ENCODE measurements at places on chromosomes 7 and 10.
A peak's percentile ranks its signal among the peaks of the same experiment; 100 is the strongest.

DNA sequence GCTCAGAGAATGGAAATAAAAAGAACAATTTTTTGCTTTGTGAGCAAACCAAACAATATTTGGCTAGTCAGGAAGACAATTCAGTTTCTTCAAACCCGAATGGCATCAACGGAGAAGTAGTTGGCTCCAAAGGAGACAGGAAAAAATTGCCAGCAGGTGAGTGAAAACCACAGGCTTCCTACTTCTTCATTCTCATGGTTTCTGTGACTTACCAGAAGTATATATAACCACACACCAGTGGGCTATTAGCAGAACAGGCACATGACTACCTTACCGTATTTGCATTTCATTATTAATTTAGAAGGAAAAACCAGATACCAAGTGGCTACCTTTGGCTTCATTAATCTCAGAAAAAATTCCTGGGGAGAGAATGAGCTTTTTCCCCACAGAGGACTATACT is 8.8 kb downstream of the TDRD1 start:
- DNase-seq = no peak

DNA sequence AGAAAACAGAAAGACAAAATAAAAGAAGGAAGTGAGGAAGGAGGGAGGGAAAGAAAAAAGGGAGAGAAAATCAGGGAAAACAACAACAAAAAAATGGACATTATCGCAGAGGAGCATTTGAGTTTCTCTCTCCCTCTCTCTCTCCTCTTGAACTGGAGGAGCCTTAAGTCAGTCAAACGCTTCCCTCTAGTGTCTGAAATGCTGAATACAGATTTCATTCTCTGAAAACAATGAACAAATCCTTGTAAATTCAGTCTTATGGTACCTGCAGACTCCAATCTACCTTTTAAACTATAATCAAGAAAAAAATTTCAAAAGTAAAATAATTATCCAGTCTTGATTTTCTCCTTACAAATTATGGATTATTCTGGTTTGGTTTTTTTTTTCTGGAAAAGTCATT is 89.2 kb upstream of the PFKP start:
- peak; percentile 52 for DNase-seq

DNA sequence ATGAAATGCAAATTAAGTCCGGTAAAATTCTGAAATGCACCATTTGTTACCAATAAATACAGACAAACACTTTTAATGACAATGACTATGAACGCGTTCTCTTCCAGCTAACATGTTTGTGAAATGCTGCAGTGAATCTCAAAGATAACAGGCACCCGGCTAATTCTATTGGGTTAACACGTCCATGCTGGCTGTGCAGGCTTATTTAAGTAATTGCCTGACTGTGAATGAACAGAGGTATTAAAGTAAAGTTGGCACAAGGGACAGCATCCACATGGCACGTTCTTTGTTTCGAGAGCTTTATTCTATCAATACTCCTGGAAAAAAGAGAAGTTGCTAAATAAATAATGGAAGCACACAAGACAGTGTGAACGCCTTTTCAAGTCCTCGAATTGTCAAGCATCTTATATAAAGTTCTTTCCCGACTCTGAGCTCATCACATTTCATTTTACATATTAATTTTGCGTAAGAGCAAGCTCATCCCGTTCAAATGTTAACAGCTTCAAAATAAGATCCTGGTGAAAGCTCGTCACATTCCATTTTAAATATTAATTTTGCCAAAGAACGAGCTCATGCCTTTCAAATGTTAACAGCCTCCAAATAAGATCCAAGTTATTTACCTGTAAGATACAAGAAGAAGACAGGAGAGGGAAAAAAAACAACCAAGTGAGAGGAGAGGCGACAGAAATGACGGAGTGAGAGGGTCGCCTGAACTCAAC is 111.3 kb upstream of the RHEB start:
- DNase-seq = no peak

- no peak for DNase-seq
These were observed 354.8 kb upstream of the SEMA3A start for GRCh38 chr7:84549409-84549808.

DNA sequence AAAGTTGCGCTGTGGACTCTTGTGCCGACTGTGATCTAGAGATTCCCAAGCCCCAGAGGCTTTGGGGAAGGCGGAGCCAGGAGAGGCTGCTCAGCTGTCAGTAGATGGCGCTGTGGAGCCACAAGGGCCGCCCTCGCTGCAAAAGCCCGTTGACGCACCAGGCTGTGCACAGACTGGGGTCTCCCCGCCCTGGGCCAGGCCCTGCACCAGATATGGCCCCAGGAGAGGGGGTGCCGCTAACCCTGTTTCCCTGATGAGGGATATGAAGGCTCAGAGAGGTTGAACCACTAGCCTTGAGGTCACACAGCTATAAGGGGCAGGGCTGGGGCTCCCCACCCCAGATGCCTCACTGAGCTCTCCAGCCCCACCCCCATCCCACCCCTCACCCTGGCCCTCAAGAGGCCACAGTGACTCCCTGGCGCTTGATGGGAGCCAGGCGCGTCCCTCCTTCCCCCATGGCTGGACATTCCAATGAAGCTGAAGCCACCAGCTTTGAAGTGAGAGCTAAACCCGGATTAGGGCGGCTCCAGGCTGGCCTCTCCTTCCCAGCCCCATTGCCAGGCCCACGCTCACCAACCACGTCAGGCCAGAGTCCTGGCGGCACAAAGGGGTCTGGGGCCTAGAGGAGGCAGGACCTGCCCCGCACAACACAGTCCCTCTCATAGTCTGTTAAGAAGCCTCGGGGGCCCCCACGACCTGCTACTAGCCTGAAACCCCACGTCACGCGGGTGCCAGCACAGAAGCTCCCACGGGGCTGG is 26.4 kb downstream of the MYL10 start:
- peak; percentile 78 for DNase-seq

DNA sequence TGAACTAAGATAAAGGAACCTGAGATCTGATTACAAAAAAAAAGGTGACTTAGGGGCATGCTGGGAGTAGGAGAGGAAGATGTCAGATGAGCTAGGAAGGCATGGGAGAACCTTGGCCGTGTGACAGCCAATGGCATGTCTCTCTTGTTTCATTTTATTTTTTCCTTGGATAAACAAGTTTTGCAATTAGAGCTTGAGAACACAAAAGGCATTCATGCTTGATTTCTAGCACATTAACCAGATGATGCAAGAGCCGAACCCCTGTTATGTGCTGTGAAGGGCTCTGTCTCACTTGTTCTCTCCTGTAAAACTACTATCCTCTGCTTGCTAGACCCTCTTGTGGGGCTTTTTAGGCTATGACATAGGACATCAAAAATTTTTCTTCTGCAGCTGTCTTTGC is 134.3 kb upstream of the ASAH2 start:
- DNase-seq = no peak

DNA sequence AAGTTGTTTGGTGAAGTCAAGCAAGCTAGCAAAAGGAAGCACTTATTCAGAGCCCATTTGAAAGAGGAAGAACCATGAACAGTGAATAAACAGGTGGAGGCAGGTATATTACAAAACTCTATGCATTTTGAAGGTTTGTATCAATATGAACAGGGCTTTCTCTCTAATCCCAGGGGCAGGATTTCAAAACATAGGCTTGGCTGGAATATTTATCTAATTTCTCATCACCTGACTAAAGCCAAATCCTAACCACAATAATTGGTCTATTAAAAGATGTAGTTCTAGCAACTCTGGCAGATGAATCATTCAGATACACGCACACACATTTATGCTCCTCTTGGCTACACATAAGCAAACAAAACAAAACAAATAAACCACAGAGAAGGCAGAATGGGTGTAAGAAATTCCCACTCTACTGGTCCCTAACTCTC is 554.4 kb downstream of the INHBA start:
- no peak for DNase-seq

DNA sequence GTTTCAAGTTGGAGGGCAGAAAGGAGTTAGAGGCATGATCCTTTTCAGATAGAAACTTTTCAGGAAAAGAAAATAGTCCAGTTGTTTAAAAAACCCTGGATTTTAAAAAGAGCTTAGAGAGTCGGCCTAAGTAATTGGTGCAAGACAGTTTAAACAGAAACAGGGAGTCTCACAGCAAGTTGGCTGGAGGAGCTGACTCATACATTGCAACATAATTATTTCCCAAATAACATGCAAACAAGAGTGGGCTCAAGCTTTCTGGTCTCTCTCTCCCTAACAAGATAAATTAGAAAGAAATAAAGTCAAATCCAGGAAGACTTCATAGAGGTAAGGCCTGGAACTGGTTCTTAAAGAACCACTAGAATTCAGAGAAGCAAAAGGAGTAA is 100.3 kb upstream of the AGBL3 start:
- no peak for DNase-seq

DNA sequence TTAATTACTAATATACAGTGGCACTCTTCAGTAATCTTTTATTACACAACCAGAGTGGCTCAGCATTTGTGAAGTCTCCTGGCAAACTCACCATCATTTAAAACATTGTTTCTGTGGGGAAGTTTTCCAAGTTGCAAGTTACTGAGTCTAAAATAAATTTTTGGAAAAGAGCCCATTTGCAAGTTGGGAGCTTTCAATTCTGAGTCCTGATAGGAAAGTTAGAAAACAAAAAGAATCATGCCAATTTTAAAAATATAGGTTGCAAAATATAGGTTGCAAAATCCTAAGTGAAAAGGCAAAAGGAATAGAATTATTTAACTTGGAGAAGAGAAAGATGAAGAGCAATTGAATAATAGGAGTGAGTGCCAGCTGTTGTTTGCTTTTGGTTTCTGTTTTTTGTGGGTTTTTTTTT is 378.8 kb upstream of the C7orf33 start:
- DNase-seq = peak; percentile 25

DNA sequence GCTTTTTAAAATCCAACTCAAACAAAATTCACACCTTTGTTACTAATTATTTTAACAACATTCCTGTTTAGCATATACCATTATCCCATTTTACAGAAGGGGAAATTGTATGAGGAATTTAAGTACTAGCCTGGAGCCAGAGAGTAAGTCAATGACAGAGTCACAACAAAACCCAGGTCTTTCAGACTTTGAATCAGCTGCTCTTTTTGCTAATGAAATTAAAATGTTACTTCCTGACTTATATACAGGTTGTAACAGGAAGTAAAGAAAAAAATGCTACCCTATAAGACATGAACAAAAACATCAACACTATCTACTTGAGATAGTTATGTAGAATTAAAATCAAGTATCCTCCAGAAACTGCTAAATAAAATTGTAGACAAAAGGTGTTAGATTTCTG is 82.6 kb upstream of the ASAH2 start:
- no peak for DNase-seq

DNA sequence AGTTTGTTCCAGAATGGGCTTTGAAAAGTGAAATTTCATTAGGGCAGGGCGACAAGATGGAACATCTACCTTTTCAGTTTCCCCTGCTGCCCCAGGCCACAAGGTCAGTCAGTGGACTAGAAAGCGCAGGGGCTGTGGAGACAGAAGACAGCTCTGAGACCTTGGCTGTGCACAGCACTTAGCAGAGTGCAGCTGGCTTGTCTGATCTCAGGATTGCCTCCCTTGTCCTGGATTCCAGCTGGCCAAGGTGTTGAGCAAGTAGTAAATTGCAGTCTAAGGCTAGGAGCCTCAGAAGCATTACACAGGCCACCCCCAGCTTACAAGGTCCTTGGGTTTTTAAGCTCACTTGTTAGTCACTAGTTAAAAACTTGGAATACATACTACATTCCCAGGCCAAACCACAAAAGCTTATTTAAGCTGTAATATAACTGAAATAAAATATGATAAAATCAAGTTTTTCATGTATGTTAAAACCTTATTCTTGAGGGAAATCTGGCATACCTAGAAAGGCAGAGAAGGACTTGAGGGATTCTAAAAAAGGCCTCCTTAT is 67.3 kb upstream of the NPY start:
- DNase-seq = no peak

DNA sequence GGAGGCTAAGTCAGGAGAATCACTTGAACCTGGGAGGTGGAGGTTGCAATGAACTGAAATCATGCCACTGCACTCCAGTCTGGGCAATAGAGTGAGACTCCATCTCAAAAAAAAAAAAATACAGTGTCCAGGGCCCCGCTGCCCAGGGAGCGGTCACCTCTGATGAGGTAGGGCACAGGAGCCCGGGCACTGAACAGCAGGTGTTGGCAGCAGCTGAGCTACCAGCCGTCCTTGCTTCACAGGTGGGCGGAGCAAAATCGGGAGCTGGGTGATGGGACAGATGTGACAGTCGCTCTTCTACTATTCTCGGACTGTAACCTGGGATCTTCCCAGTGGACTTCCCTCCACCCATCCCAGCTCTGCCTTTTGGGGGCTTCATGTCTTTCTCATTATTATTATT is 49.4 kb downstream of the GTF2IRD1 start:
- no peak for DNase-seq

- no peak for DNase-seq
These were observed 673.9 kb downstream of the PARD3 start for GRCh38 chr10:34141032-34141680.
